ENCODE measurements at places on chromosomes 3 and 15.

GRCh38 chr15:33051528-33051927 lies 143.0 kb downstream of the FMN1 start:
- DNase-seq = no peak

GRCh38 chr3:157793745-157794144 lies 290.5 kb upstream of the VEPH1 start:
- DNase-seq = peak; percentile 83

DNA sequence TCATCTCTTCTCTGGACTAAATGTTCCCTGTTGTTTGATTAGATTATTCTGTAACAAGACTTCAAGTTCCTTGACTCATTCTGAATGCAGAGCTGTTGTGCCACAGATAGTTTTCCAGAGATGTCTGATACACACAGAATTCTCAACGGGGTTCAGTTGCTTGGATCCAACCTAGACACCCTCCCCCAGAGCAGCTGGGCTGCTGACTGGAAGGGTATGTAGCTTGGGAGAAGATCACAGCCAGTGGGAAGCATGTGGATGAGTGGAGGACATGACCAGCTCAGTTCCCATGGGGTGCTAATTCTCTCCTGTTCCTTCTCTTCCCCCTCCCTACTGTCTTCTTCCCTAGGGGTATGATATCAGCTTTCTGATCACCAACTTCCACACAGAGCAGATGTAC lies 6.6 kb upstream of the TTLL3 start:
- no peak for DNase-seq

DNA sequence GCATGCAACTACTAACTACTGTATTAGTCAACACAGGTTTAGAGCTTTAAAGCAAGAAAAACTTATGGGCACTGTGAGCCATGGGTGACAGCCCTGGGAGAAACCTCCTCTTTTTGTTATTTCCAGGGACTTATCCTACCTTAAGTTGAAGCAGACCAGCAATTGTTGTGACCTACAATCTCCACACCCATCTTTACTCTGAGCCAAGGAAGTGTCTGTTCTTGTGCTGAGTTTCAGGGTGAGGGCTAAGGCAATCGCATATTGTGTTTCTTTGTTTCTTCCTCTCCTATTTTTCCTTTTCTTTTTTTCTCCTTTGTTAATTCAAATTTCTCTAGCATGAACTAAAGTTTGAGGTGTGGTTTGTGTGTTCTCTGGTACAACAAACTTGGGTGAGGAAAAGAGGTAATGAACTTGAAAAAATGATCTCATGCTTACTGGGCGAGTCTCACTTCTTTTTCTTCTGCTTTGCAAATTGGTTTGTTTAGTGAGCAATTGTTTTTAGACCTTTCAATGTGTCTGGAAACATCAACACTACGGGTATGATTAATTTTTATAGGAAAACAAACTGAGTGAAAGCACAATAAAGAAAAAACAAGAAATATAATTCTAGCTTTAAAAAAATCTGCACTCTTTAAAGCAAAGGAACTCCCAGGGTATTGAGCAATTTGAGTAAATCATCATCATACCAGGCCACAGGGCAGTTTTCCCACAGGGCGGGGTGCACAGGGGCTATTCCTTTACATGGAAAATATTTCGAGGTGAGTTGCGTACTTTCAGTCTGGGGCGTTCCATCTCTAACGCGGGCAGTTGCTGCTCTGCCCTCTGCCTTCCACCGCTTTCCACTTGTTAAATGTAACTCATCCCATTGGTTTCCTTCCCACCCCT lies 2.7 kb downstream of the UPK1B start:
- DNase-seq = no peak

- no peak for DNase-seq
Observed at GRCh38 chr3:132284781-132285619, 32.2 kb upstream of the ACP3 start.

Data from left hindlimb (tissue), 1 donor.